Calu3 (cell line): ENCODE measurements at places on chromosomes 7 and 10. TPM values are rescaled to one million over a fixed set of nuclear protein-coding genes. Genes with fewer than 3 reads are reported as not detected.

The HMX2 gene
- not detected in 2 replicates for total RNA-seq

The ASB4 gene
- total RNA-seq: 0.47 TPM in 1 of 2 replicates, not detected in the other

- peak; percentile 37 for DNase-seq
Measured at GRCh38 chr7:18320971-18321567, 174.5 kb upstream of the HDAC9 start.

The BTBD16 gene
- total RNA-seq: 0.35 TPM in 1 of 2 replicates, not detected in the other

DNA sequence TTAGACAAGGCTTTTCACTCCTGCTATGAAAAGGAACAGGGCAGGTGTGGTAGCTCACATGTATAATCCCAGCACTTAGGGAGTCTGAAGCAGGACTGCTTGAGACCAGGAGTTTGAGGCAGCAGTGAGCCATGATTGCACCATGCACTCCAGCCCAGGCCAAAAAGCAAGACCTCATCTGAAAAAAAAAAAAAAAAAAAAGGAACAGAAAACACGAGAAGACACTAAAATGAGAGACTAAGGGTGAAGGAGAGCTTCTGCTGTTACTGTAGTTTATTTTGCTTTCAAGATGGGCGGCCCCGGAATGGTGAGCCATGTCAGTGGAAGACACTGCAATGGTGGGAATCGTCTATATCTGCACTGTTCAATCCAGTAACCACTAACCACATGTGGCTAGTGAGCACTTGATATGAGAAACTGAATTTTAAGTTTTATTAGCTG lies 9.9 kb downstream of the PIP4K2A start:
- DNase-seq: no peak

GRCh38 chr7:6489612-6490011 lies 41.9 kb upstream of the DAGLB start:
- no peak for DNase-seq

DNA sequence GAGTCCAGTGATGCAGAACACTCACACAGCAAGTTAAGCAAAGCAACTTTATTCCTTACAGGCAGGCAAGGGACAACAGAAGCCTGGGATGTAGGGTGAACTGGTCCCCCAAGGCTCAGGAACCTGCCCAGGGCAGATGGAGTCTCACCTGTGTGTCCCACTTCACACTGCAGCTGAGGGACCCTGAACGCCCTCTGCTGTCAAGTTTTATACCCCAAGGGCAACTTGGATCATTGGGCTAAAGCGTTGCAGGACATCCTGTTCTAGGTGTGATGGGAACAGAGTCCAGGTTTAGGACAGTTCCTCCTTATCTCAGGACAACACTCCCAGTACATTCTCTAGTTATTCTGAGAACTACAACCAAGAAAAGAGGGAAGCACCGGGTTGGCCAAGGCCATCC lies 49.5 kb upstream of the ZNF746 start:
- DNase-seq: no peak

GRCh38 chr7:10429511-10429910 lies 544.2 kb upstream of the PHF14 start:
- no peak for DNase-seq
